ENCODE measurements at places on chromosomes 6 and 20.

DNA sequence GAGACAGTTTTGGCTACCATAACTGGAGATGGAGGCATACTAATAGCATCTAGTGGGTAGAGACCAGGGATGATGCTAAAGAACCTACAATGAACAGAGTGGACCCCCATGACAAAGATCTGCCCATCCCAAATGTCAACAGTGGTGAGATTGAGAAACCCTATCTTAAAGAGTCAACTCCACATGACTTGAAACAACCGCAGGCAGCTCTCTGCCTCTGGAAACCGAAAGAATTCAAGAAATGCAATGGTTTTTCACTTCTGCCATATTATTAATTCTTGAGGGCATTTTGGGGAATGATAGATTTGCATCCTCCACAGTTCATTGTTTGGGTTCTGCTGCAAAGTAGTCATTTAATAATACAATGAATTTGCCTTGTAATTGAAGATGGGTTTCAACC is 463.4 kb downstream of the MAFB start:
- no peak for DNase-seq

- no peak for DNase-seq
Measured at GRCh38 chr6:13593720-13594119, 19.3 kb downstream of the SIRT5 start.

- DNase-seq, result no peak
Measured at GRCh38 chr6:89258912-89259311, 41.8 kb upstream of the GABRR1 start.

DNA sequence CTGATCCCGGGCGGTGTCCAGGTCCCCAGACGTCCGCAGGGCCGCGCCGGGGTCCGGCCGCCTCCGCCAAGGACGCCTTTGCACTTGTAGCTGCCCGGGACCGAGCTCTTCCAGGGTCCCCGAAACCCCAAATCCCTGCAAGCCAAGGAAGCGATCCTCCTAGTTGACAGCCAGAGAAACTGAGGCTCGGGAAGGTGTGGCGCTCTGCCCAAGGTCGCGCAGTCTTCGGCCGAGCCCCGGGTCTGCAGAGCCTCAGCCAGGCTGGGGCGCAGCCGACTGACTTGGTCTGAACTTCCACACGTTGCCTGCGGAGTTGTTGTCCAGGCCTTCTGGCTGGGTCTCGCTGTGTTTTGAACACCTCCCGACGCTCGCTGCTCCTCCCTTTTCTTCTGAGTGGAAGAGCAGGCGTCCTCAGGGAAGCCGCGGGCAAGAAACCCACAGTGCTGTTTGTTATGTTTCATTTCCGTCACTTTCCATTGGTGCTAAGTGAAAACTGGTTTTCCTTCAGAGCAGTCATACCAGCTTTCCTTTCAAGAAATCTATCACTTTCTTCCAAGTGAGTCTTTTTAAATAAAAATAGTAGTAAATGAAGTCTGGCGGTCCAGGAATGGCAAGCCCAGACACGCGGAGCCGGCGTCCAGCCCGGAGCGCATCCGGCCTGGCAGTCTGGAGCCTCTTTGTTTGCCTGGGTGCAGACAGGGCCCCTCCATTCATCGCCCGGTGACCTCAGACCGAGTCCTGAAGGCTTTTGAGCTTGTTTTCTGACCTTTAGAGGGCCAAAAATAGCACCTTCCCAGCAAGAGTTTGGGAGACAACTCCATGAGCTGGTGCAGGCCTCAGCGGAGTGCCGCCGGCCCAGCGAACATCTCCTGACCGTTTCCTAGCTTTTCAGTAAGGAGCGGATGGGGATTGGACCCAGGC is 698 bp downstream of the FAM210B start:
- no peak for DNase-seq

DNA sequence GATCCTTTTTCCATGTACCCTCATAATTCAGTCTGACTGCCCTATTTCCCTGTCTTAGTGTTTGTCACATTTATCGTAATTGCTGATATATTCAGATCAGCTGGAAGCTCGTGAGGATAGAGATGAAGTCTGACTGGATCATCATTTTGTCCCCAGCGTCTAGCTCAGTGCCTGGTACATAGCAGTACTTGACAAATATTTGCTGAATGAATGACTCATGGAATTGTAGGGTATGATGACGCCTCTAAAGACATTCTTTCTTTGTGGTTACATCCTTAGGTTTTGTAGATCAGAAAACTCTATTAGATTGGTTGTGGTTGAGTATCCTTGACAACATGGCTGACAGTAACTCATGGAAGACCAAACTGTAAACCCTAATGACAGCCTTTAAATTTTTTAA is 68.9 kb downstream of the MTHFD1L start:
- DNase-seq, result no peak

DNA sequence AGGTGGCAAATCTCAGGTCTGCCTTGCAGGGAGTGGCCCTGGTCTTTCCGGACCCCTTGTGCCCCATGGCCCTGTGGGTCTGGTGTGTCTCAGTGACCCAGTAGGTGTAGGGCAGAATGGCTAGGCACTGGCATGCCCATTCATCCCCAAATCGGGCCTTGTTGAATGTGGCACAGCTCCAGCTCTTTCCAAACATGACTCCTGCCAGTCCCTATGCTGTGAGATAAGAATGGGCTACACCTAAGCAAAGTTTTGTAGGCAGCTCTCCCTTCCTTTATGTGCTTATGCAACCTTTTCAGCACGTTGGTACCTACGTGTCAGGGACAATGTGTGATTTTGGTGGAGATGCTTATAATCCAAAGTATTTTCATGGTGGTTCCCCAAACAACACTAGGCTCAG is 33.9 kb downstream of the FOXO3 start:
- DNase-seq, result no peak

DNA sequence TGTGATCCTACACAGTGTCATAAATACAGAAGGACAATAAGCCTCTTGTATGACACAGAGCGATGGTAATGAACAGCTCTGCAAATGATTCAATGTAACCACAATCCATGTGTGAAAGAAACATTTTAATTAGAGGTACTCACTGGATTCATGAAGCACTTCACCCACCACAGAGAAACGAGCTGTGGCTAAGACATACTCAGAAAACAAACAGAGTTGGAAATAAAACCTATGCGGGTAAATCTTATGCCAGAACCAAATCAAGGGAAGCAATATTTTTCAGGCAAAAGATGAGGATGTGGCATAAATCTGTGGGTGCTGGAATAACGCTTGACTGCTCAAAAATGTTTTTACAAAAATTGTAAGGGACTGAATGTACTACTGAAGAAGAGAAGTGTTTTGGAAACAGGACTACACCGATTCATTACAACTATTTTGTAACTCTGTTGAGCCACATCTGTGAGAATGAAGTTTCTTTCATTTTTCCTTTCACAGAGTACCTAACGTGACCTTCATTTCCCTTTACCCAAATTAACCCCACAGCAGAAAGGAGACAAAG is 112.1 kb downstream of the WDR27 start:
- DNase-seq, result no peak
